Eye (tissue), 1 donor: ENCODE measurements at places on chromosomes 4 and X.

DNA sequence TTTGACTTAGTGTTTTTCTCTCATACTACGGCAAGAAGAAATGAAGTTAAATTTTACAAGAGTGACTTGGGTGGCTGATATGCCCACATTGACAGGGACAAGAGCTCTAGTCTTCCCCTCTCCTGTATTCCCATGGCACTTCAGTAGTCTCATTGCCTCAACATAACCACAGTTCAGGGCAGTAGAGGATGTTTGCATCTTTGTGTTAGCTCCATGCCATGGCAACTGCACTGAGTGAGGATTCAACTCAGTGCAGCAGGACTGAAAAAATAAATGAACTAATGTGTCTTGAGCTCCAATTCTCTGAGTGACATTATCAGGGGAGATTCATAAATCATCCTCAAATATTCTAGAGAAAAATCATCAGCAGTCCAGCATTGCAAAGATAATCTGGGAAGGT, 78.8 kb downstream of the TET2 start:
- DNase-seq, result no peak

DNA sequence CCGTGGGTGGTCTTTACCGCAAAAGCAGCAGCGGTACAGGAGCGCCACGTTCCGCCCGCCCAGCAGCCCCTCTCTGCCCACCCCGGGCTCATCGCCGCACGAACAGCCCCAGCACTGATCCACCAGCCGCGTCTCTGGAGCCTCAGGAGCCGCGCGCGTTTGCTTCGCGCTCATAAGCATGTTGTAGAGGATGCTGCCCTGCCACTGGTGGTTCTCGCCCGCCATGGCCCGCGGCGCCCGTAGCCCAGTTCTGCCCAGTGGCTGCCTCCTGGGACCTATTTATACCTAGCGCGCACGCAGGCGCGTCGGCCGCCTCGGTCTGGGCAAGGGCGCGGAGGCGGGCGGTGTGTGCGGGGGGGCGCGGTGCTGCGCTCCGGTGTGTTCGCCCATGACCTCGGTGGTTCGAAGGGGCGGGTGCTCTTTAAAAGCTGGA, at the start of gene NR0B1:
Gene NR0B1 (minus strand): TSS at position 252 of the 433 bp plus-strand sequence. CDS start 27 bp downstream, at position 225.
- peak; percentile 47 for DNase-seq

- no peak for DNase-seq
Measured at GRCh38 chr4:4225915-4226605, 669 bp downstream of the OTOP1 start.

DNA sequence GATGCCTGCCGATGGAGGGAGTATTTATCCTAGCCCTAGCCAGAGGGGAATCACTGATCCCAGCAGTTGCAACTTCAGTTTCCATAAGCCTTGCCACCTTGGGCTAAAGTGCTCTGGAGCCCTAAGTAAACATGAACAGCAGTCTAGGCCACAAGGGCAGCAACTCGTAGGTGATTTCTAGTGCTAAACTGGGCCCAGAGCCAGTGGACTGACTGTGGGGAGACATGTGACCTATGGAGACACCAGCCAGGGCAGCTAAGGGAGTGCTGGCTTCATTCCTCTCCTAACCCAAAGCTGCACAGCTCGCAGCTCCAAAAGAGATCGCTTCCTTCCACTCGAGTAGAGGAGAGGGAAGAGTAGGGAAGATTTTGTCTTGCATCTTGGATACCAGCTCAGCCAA, 120.8 kb upstream of the MAGEA10 start:
- no peak for DNase-seq

- no peak for DNase-seq
Measured at GRCh38 chr4:171265190-171265818, 547.9 kb upstream of the GALNTL6 start.

DNA sequence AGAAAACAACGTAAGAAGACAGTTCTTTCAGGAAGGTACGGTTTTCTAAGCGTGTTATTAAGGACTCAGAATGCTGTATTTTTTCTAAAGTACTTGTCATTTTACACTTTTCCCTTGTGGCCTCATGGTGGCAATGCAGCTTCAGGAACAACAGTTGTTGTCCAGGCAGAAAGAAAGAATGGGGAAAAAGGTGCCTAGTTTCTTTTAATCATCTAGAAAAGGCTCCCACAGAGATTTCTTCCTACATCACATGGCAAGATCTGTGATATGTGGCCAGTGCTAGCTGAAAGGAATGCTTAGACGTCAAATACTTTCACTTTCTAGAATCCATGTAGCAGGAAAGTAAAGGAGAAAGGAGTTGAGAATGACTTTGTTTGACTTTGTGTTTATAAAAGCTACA, 49.0 kb upstream of the TRAM1L1 start:
- peak; percentile 83 for DNase-seq

DNA sequence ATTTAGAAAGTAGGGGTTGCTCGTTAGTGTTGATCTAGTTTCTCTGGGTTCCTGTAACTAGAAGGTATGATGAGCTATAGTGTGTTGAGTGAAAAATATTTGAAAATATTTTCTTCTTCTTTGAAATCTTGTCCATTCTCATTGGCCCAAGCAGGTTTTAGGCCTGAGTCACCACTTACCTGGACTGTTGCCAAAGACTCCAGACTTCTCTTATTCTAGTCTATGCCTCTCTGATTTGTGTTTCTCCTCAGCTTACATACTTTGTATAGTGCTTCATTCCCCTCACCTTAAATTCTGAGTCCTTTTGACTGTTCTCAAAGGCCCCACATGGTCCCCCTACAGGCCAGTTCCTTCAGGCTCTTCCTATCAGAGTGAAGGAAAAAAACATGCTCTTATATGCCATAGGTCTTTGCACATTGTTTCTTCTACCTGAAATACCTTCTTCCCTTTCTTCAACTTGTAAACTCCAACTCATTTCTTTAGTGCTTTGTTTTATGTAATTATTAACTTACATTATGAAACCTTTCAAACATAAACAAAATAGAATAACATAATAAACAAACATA, 258.2 kb downstream of the PPP1R2C start:
- no peak for DNase-seq

DNA sequence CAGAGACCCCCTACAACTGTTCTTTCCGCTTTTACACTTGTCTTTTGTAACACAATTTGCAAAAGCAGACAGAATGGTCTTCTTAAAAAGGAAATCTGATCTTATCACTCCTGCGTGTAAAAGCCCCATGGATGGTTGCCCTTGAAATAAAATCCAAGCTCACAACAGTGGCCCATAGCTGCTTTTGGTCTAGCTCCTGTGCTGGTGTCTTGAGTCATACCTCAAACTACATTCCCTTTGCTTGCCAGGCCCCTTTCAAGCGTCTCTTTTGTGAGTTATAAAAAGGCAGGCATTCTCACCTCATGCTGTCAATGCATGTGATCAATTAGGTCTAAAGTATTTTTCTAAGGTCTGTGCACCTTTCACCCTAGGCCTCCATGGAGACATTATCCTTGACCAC, 27.6 kb downstream of the HPGD start:
- DNase-seq, result no peak

- DNase-seq, result no peak
Measured at GRCh38 chrX:24761306-24761705, 67.6 kb downstream of the POLA1 start.

DNA sequence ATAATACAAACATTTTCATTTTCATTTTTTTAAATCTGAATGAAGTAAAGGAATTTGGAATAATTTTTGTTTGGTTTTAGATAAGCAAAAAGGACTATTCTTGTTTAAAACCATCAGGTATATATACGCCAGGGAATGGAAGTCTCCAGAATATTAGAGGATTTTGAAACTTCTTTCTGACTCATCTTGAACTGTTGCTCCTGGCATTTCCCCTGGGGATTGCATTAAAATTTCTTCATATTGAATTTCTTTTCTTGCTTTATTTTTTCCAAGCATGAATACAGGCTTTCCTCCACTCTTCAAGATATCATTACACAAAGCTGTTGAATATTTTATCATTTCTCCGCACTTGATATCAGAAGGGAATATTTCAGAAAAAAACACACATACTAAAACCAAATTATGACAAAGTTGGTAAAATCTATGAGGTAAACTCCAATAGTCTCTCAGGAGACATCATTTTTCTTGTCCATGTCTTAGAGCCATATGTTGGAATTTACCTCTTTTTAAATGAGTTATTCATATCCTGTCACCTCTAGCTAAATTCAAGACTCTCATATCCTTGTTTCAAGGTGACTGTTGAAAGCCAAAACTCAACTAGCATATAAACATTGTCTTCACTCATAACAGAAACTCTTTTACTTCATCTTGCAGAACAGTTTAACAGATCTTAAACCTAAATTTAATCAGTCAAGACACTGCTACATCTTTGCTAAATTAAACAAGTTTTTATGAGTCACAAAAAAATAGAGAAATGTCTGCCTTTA, 20.7 kb upstream of the CSN1S1 start:
- DNase-seq, result no peak

GRCh38 chr4:158484173-158484885, 37.4 kb upstream of the RXFP1 start:
- no peak for DNase-seq

DNA sequence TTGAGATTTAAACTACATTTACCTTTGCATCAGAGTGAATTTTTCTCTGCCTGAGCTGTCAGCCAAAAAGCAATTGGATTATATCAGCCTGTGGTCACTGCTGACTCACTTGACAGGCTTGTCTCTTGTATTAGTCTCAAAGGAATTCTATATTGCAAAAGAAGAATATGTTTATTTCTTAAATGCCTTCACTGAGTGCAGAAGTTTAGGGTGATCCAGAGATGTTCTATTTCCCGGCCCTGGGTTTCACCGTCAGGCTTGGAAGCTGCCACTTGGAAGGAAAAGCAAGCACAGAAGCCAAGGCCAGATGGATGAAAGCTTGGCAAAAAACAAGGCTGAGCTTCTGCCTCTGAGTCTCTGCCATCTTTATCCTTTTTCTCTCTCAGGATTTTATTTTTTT, 80.9 kb downstream of the FAM114A1 start:
- DNase-seq, result peak; percentile 33

- no peak for DNase-seq
Measured at GRCh38 chrX:101482296-101482695, 3.0 kb upstream of the ARMCX4 start.

GRCh38 chr4:25172961-25173915, 13.0 kb upstream of the SEPSECS start:
- peak; percentile 51 for DNase-seq

- DNase-seq, result no peak
Measured at GRCh38 chr4:141435446-141436225, 200.7 kb upstream of the IL15 start.

DNA sequence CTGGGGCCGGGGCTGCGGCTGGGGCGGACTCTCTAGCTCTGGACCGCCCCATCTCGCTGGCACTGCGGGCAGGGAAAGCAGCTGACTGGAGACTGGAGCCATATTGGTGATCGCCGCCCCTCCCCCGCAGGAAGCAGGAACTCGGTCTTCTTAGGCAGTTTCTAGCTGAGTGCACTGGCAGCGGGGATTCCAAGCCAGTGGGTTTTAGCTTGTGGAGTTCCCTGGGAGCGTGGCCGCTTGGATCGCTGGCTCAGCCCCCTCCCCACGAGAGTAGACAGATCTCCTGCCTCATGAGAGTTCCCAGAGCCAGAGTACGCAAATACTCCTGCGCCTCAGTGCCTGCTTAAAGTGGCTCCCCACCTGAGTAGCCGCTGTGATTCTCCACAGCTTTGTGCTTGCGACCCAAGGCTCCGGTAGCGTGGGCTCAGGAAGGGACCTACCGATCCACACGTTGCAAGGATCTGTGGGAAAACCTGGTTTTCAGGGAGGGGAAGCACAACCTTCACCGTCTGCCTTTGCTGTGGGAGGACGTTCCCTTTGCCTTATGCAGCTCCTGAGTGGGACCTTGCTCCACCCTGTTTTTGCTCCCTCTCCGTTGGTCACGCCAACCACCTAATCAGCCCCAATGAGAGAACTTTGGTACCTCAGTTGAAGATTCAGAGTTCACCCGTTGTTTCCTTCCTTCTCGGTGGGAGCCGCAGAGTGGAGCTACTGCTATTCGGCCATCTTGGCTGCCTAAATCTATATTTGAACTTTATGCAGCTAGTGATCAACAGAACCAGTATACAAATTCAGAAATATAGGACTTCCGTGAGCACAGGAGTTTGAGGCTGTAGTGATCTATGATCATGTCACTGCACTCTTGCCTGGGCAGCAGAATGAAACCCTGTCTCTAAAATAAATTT, 803.9 kb upstream of the PCDH10 start:
- no peak for DNase-seq

DNA sequence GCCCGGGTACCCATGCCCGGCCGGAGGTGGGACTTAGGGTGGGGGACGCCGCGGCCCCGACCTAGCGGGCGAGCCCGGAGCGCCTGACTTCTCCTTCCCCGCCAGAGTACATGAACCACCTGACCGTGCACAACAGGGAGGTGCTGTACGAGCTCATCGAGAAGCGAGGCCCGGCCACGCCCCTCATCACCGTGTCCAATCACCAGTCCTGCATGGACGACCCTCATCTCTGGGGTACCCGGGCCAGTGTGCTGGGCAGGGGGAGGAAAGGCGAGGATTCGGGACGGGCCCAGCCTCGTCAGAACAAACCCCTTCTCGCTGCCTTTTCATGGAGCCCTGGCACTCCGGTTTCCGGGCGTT, 622 bp downstream of the TAFAZZIN start:
- DNase-seq, result peak; percentile 69

DNA sequence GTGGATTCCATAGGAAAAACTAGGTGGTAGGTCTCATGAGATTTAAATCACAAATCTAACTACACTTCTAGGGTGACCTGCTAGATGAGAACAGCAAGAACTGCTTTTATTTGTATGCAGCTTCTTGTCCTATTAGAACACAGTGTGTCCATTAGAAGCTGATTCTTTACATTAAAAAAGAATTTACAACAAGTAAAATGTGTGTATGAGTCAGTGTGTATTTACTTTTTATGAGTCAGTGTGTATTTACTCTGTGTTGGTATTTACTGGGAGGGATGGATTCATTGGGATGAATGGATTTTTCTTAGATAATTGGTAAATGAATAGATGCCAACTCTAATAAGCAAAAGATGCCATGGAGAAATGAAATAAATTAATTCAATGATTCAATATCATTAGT, 40.6 kb upstream of the XPNPEP2 start:
- DNase-seq, result no peak

DNA sequence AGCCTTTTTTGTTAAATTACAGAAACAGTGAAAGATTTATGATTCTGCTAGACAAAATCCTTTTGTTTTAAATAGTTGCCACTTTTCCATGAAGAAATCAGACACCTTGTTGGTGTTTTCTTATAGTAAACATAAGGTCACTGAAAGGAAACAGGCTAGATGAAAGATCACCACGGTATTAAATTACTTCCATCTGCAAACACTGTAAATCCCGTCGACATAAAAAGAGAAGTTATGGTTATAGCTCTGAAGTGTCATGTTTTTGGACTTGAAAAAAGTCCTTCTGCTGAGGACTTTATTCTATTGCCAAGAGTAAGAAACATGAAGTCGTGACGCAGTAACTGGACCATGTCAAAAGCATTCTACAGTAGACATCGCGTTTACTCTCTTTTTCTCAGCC, 567.6 kb upstream of the SLIT2 start:
- no peak for DNase-seq

GRCh38 chrX:141314441-141314840, 72.1 kb upstream of the SPANXC start:
- no peak for DNase-seq

- peak; percentile 82 for DNase-seq
Measured at GRCh38 chrX:68693481-68694434, 46.3 kb downstream of the STARD8 start.

GRCh38 chrX:129007631-129008030, 515.7 kb downstream of the SMARCA1 start:
- peak; percentile 6 for DNase-seq

- no peak for DNase-seq
Measured at GRCh38 chr4:86894455-86894854, 2.2 kb upstream of the C4orf36 start.
